ENCODE measurements at places on chromosomes 5 and 9.

DNA sequence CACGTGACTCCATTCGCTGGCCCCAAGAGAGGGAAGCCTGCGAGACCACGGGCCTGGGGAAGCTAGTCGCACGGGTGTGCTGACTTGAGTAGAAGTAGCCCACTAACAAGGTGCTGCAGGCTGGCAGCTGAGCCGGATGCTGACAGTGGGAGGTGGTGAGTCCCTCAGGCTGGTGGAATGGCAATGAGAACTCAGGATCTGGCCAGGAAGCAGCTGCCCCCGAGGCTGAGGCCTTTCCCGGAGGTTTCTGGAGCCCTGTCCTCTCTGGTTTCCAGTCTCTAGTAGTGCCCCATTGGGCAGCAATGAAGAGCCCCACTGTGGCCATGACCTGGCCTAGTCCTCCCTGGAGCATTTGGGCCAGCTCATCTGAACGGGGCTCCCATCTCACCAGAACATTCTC lies 366.7 kb upstream of the IRX4 start:
- no peak for DNase-seq

DNA sequence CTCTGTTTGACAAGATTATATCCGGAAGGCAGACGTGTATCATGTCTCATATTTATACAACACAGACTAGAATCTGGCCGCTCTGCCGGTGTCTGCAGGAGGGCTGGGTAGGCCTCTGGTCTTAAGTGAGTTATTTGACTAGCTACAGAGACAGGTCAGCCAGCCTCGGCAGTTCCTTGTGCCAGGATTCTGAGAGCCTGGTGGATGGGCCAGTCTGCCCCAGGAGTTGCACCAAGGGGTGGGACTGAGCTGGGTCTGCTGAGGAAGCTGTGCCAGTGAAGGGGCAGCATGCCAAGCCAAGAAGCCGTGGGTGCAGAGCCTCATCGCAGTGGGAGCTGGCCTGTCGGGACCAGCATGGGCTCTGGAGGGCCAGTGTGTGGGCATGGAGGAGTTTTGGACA lies 7.1 kb downstream of the SNX18 start:
- DNase-seq = no peak

DNA sequence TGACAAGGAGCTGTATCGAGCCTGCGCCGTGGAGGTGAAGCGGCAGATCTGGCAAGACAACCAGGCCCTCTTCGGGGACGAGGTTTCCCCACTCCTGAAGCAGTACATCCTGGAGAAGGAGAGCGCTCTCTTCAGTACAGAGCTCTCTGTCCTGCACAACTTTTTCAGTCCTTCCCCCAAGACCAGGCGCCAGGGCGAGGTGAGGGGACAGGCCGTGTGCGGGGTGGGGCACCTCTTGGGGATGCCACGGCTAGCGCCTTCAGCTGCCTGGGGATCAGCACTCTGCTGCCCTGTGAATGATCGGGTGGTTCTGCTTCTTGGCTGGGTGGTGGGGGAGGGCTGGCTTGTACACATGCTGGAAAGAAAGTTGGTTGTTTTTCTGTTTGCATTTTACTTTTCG lies 1.7 kb downstream of the NELFB start:
- DNase-seq = no peak

GRCh38 chr9:132163876-132164603 lies 2.2 kb downstream of the NTNG2 start:
- no peak for DNase-seq

DNA sequence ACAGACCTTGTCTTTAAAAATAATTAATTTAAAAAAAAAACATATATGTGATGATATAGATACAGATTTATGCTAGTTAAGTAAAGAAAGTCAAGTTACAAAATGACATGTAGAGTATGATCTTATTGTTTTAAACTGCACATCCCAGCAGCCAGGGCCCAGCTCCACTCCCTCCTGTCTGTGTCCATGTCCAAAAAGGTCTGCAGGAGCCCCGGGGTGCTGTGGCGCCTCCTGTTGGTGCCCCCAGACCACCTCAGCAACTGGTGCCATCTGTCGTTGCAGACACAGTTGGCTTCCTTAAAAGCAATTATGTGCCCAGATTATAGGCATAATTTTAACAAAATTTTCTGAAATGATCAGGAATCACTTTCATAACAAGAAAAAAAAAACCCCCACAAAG lies 33.3 kb downstream of the IPPK start:
- no peak for DNase-seq

DNA sequence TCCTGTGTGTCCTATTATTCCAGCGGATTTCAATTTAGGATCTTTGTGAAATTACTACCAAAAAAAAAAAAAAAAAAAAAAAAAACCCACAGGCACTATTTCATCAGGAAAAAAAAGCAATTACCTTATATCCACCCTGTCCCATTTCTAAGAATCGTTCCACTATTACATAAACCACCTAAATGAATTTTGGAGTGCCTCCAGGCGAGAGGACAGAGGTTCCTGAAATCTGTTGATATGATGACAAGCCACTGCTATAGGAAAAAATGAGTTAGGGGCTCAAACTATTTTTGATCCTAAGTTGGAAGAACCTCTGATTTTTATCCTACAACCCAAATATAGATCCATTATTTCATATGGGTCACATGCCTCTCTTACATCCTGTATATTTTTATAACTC lies 177.9 kb downstream of the GNAQ start:
- DNase-seq = no peak

GRCh38 chr5:55920784-55921183 lies 69.6 kb downstream of the IL31RA start:
- no peak for DNase-seq

DNA sequence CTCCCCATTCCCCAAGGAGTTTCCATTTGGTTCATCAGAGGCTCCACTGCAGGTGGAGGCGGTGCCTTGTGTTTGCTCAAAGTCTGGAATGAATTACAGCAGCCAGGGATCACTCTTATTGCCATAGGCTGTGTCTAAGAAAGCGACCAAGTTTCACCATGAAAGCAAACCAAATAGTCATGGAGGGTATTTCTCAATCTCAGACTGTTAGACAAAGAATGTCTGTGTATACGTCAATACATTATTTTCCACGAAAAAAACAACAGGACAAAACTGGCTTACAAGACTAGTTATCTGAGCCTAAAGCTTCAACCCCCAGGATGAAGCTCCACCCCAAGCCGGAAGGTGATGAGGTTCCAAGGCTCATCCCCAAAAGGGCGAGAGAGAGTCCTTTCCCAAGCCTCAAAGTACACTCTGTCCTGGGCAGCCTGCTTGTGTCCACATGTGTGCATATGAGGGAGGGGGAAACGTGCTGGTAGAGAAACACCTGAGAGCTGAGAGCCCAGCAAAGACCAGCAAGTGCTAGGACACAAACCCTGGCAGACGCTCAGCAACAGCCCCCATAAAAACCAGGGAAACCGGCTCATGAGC lies 4.3 kb downstream of the B4GALT1 start:
- DNase-seq = no peak

GRCh38 chr5:35305336-35306020 lies 75.2 kb upstream of the PRLR start:
- DNase-seq = no peak

DNA sequence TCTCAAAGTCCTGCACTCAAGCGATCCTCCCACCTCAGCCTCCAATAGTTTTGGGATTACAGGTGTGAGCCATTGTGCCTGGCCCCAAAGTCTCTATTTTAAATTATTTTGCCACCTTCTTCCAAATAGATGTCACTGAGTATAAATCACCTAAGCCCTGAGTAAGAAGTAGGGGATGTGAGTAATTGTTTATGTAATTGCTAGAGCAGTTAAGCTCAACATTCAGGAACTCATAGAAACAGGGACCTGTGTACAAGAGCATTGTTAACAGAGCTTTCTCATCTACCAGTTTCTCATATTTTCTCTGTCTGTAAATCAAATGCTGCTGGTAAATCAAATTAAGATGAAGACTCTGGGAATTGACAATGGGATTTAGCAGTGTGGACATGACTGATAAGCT lies 26.3 kb downstream of the CDK7 start:
- DNase-seq = no peak

DNA sequence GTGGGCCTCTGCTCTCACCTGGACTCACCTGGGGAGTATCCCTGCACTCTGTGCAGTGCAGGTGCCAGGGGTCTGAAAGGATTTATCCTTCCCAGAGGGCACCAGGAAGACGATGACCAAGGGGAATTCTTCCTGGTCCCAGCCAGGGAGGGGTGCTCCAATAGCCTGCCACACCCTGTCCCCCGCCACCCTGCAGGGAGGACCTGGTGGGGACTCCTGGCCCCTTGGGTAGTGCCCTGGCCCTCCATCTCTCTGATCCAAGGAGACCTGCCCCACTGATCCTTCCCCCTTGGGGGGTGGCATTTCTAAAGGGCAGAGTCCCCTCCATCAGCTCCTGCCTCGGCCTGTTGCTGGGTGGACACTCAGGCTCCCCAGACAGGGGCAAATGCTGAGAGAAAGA lies 70.7 kb downstream of the NTNG2 start:
- no peak for DNase-seq

- DNase-seq = no peak
Measured at GRCh38 chr5:173825215-173825865, 62.8 kb upstream of the CPEB4 start.

GRCh38 chr5:168179192-168179593 lies 112.3 kb upstream of the WWC1 start:
- no peak for DNase-seq

- DNase-seq = no peak
Measured at GRCh38 chr5:132065951-132066701, 5.7 kb downstream of the IL3 start.

- no peak for DNase-seq
Measured at GRCh38 chr5:39447059-39447458, 22.3 kb upstream of the DAB2 start.

GRCh38 chr5:142400415-142400814 lies 75.6 kb upstream of the SPRY4 start:
- DNase-seq = no peak

DNA sequence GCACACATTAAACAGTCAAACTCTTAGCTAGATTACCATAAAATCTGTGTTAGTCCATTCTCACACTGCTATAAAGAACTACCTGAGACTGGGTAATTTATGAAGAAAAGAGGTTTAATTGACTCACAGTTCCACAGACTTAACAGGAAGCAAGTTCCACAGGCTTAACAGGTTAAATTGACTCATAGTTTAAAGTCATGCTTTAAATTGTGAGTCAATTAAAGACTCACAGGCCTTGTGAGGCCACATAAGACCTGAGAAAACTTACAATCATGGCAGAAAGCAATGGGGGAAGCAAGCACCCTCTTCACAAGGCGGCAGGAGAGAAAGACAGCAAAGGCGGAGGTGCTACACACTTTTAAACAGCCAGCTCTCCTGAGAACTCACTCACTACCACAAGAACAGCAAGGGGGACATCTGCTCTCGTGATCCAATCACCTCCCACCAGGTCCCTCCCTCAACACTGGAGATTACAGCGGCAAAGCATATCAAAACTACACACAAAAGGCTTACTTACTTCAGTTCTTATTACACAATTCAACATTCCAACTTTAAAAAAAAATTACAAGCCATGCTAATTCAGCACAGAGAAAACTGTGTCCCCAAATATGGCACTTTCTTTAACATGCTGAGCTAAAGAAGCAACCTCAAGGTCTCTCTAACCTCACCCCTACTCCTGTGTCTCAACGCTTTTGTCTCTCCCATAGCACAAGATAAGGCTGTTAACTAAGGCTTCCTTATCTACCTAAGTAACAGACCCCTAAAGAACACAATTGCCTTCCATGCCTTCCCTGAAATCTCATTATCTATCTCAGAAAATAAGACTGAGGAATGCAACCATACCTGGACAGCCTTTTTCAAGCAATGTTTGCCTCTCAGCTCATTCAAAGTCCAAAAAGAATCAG lies 805.1 kb downstream of the NR2F1-AS1 start:
- DNase-seq = no peak

DNA sequence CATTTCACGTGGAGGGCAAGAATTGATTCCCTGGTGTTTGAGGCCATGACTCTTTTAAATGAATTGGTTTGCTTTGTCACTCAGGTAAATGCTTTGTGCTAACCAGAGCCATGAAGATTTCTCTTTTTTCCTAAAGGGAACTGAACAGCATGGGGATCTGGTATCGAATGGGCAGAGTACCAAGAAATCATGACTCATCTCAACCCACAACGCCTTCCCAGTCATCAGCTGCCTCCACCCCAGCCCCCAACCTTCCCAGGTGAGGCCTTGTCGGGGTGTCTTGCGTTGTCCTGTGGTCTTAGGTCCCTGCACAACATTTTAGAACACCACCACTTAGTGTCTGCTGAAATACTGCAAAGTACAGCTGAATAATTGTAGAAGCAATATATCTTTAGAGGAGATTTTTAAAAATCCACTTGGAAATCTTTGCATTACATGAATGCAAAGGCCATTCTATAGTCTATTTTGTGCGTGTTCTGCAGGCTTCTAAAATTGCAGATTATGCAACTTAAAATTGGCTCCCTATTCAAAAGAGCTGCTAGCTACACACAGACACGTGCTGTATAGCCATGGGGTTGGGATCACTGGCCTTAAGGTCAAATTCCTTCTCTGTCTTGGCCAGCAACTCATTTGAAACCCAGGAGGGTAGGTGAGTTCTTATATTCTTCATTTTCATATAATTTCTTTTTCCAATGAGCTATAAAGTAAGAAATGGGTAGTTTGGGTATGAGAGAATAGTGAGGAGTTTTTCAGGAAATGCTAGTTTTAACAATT lies 69.0 kb downstream of the MVB12B start:
- no peak for DNase-seq

- no peak for DNase-seq
Measured at GRCh38 chr9:80500300-80500699, 928.5 kb downstream of the TLE4 start.

GRCh38 chr5:110414360-110414759 lies 312.1 kb downstream of the TMEM232 start:
- no peak for DNase-seq

- no peak for DNase-seq
Measured at GRCh38 chr5:40634154-40634553, 45.6 kb upstream of the PTGER4 start.

GRCh38 chr9:90642570-90643539 lies at the start of gene DIRAS2:
TSS of gene DIRAS2 (minus strand) at chr9:90642824. CDS start at chr9:90613827, 28,997 bp downstream.
- DNase-seq = peak; percentile 11

DNA sequence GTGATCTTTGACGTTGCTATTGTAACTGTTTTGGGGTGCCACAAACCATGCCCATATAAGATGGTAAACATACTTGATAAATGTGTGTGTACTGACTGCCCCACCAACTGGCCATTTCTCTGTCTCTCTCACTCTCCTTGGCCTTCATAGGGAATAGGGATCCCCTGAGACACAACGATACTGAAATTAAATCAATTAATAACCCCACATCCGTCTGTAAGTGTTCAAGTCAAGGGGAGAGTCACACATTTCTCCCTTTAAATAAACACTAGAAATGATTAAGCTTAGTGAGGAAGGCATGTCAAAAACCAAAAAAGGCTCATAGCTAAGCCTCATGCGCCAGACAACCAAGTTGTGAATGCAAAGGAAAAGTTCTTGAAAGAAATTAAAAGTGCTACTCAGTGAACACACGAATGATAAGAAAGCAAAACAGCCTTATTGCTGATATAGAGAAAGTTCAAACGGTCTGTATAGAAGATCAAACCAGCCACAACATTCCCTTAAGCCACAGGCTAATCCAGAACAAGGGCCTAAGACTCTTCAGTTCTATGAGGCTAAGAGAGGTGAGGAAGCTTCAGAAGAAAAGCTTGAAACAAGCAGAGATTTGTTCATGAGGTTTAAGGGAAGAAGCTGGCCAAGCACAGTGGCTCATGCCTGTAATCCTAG lies 111.1 kb downstream of the UGCG start:
- DNase-seq = no peak

GRCh38 chr5:120255214-120255613 lies 208.9 kb upstream of the PRR16 start:
- DNase-seq = no peak

GRCh38 chr5:117357886-117358285 lies 783.3 kb upstream of the SEMA6A start:
- DNase-seq = no peak

Data from 8988T (cell line).